ENCODE measurements at places on chromosomes 3 and 15. TPM values are rescaled to one million over a fixed set of nuclear protein-coding genes. Genes with fewer than 3 reads are reported as not detected.

DNA sequence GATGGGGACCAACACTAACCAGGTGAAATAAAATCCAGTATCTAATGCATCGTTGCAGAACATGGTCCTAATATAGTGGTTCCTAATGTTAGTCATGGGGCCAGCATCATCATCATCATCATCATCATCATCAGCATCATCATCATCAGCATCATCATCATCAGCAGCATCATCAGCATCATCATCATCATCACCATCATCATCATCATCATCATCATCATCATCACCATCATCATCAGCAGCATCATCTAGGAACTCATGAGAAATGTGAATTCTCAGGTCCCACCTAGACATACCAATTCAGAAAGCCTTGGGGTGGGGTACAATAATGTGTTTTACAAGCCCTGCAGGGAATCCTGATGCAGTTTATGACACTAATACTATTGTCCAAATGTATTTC lies 179.4 kb upstream of the LRRN1 start:
- H3K4me1 ChIP-seq = no peaks in the 10 kb centered on the region
- no peaks in the 10 kb centered on the region for H3K27me3 ChIP-seq
- DNase-seq = no peak
- H3K4me3 ChIP-seq = no peak overlapping the region
- H3K27ac ChIP-seq = no peak overlapping the region

- peak; percentile 40 for DNase-seq
- peaks cover 46% of the 10 kb centered on the region for H3K4me1 ChIP-seq
- peak overlapping the region; percentile 84 for H3K27ac ChIP-seq
- peaks cover 74% of the 10 kb centered on the region for H3K36me3 ChIP-seq
These were observed 30.3 kb downstream of the RPN1 start for GRCh38 chr3:128620268-128620691.

DNA sequence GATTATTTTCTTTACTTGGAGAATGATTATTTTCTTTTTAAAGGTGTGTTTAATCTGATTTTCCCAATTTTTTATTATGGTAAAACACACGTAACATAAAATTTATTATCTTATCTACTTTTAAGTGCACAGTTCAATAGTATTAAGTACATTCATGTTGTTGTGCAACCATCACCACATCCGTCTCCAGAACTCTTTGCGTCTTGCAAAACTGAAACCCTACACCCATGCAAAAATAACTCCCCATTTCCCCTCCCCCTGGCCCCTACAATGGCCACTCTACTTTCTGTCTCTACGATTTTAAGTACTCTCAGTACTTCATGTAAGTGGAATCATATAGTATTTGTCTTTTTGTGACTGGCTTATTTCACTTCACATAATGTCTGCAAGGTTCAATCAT lies 230.7 kb downstream of the SATB1 start:
- no peak overlapping the region for H3K4me3 ChIP-seq
- no peak for DNase-seq
- H3K36me3 ChIP-seq = no peaks in the 10 kb centered on the region
- no peak overlapping the region for H3K27ac ChIP-seq
- H3K27me3 ChIP-seq = peaks cover 2% of the 10 kb centered on the region
- H3K4me1 ChIP-seq = no peaks in the 10 kb centered on the region

PDZRN3 gene
- total RNA-seq = not detected

DNA sequence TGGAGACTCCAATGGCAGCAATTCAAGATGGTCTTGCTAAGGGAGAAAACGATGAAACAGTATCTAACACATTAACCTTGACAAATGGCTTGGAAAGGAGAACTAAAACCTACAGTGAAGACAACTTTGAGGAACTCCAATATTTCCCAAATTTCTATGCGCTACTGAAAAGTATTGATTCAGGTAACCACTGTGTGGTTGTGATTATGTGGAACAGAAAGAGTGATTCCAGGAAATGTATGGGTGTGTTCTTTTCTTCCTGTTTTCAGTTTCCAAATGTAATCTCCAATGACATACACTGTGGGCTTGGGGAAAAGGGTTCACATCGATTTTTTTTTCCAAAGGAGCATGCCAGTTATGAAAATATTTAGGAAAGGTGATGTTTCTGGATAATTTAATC lies 10.9 kb downstream of the SCG3 start:
- H3K4me1 ChIP-seq = peaks cover 23% of the 10 kb centered on the region
- DNase-seq = no peak
- H3K27ac ChIP-seq = no peak overlapping the region

GRCh38 chr3:24487325-24488262 lies 7.1 kb downstream of the THRB start:
- no peaks in the 10 kb centered on the region for H3K4me1 ChIP-seq
- no peak for DNase-seq
- peaks cover 7% of the 10 kb centered on the region for H3K27me3 ChIP-seq
- no peak overlapping the region for H3K27ac ChIP-seq
- H3K4me3 ChIP-seq = no peak overlapping the region

GRCh38 chr3:123070510-123070909 lies 3.7 kb downstream of the PDIA5 start:
- DNase-seq = no peak
- H3K27ac ChIP-seq = no peak overlapping the region
- H3K27me3 ChIP-seq = peaks cover 3% of the 10 kb centered on the region

GPX1 gene
- 115 TPM for total RNA-seq

DNA sequence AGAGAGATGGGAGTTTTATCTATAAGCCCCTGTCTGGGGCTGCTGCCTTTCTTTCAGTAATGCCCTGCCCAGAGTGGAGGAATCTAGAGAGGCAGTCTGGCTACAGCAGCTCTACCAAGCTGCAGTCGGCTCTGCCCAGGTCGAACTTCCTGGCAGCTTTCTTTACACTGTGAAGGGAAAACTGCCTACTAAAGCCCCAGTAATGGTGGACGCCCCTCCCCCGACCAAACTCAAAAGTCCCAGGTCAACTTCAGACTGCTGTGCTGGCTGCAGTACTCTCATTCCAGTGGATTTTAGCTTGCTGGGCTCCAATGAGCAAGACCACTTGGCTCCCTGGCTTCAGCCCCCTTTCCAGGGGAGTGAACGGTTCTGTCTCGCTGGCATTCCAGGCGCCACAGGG lies 65.9 kb upstream of the RARB start:
- no peak overlapping the region for H3K27ac ChIP-seq
- no peak overlapping the region for H3K4me3 ChIP-seq

DNA sequence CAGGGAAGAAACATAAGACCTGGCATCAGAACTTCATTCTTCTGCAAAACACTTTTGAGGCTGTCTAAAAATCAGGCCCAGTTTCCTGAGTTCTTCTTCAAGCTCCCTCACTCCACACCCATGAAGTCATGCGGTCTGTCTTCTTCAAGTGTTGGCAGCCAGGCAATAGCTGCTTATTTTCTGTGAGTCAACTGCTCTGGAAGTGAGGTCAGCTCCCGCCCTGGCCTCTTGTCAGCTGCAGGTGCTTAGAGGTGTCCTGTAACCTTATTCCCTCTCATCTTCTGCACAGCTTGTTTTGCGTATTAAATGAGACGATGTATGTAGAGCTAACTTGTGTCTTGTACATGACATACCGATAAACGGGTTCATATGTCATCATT lies 226.1 kb downstream of the ADAMTS17 start:
- DNase-seq = no peak
- H3K36me3 ChIP-seq = peaks cover 2% of the 10 kb centered on the region
- H3K27ac ChIP-seq = no peak overlapping the region
- no peaks in the 10 kb centered on the region for H3K27me3 ChIP-seq
- H3K4me3 ChIP-seq = no peak overlapping the region

FGD5 gene
- 0.32 TPM for total RNA-seq

TMEM115 gene
- total RNA-seq = 18.0 TPM

DNA sequence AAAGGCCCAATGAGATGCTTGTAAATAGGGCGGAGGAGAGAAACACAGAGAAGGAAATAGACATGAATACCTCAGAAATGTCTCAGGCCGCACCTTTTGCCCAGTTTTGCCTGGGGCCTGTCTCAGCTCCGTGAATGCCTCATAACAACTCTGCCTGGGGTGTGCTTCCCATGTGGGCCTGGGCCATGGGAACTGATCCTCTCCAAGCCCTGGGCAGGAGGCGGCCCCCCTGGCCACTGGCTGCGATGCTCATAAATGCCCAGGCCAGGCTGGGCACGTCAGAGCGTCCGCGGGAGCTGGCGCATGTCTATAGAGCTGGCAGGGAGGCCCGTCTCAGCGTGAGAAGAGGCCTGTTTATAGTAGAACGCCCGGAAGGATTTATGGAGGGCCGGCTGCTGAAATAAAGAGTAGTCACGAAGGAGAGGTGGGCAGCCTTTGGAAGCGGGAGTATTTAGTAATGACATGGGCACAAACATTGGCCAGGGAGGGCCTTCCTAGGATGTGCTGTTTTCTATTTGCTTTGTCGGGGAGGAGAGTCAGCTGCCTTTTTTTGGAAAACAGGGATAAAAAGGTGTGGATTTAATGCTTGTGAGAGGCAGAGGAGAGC lies 85.9 kb upstream of the IGF1R start:
- no peaks in the 10 kb centered on the region for H3K4me1 ChIP-seq
- peaks cover 5% of the 10 kb centered on the region for H3K27me3 ChIP-seq
- no peak overlapping the region for H3K4me3 ChIP-seq
- no peaks in the 10 kb centered on the region for H3K36me3 ChIP-seq
- DNase-seq = no peak
- H3K27ac ChIP-seq = no peak overlapping the region

GRCh38 chr3:169390271-169390670 lies 273.2 kb downstream of the MECOM start:
- H3K4me3 ChIP-seq = no peak overlapping the region
- H3K4me1 ChIP-seq = no peaks in the 10 kb centered on the region
- no peaks in the 10 kb centered on the region for H3K36me3 ChIP-seq
- H3K27me3 ChIP-seq = no peaks in the 10 kb centered on the region

- no peak overlapping the region for H3K4me3 ChIP-seq
- H3K27me3 ChIP-seq = no peaks in the 10 kb centered on the region
These were observed 326.6 kb upstream of the ALCAM start for GRCh38 chr3:105040026-105040622.

DNA sequence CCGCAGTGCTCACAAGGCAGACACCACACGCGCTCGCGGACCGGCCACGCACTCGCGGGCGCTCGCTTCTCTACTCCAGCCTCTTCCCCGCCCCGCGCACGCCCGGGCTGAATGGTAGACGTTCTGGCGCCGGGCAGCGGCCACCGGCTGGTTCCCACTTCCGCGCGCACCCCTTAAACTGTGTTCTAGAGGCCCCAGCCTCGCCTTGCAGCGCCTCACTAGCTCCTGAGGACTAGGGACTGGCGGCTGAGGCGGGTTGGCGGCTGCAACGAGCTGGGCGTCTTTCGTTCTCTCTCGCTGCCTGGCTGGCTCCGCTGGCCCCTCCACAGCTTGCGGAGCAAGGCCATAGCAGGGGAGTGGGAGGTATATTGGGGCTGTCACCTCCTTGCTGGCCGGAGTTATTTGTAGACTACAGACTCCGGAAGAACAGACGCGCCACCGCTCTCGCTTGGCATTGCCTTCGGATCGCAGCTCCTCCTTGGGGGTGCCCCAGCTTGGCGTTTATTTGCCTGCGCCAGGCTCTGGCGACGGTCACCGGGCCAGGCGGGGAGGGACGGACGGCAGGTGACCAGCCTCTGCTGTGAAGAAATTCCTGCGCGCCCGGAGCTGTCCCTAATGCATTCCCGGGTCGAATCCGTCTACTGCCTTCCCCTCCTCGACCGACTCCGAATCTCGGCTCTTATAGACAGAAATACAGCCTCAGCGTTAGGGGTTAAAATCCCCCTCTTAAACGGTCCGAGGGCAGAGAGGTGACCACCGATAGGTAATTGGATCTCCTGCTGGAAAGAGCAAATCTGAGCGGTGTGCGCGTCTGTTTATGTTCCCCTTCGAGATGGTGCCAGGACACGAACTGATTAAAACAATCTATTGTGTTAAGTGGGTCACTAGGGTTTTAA lies 1.3 kb downstream of the GREM1 start:
- no peaks in the 10 kb centered on the region for H3K36me3 ChIP-seq
- H3K4me1 ChIP-seq = peaks cover 35% of the 10 kb centered on the region
- no peak overlapping the region for H3K27ac ChIP-seq
- peaks cover 66% of the 10 kb centered on the region for H3K27me3 ChIP-seq
- peak overlapping the region; percentile 38 for H3K4me3 ChIP-seq
- DNase-seq = peak; percentile 37

Data from activated CD8-positive, alpha-beta T cell treated with anti-CD3 and anti-CD28 coated beads, Interleukin-2, amount 10 ng/mL, durations not matched to agents 7 days and 5 days (primary cell).